ENCODE measurements at places on chromosomes 3 and 15.

DNA sequence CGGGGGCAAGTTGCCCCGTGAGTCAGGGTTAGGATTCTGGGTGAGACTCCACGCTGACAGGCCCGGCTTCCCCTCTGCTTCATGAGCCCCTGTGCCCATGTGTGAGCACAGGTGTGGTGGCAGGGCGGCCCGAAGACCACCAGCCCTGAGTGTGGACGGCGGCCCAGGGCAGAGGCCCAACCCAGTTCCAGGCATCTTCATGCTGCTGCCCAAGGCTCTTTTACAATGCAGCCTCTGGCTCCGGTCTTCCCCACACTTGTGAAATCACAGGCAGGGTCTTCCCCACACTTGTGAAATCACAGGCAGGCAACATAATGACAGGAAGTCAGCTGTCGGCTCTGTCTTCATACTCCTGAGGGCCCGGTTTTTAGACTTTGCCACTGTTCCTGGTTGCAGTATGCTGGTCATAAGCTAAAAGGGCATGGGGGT, 78.8 kb downstream of the AAGAB start:
- DNase-seq = peak; percentile 47

- no peak for DNase-seq
Observed at GRCh38 chr3:115239717-115240116, 92.6 kb upstream of the ZBTB20 start.

GRCh38 chr15:48371550-48371949, 40.3 kb downstream of the DUT start:
- DNase-seq = no peak

- DNase-seq = no peak
Observed at GRCh38 chr3:8891774-8892173, 71.5 kb downstream of the RAD18 start.

GRCh38 chr3:169929830-169930519, 18.6 kb downstream of the SAMD7 start:
- no peak for DNase-seq

GRCh38 chr15:40305281-40305680, 2.5 kb downstream of the PLCB2 start:
- DNase-seq = no peak

GRCh38 chr3:33419948-33420347, 20.3 kb downstream of the UBP1 start:
- DNase-seq = no peak

DNA sequence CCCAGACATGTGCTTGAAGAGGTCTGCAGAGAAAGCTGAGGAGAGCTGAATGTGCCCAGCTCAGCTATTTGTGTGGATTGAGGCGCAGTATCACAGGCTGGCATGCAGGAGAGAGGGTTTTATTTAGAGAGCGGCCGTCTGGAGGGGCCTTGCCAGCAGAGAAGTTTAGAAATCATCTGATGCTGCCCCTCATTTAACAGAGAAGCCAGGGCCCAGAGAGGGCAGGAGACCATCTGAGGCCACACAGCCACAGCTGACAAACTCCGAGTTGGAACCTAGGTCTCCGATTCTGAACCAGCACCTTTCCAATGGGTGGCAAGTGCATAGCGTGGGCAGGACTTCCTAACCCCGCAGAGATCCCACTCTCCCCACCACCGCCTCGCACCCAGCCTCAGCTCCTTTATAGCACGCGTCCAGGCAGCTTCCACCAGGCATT, 101.0 kb downstream of the LSM3 start:
- DNase-seq = no peak

DNA sequence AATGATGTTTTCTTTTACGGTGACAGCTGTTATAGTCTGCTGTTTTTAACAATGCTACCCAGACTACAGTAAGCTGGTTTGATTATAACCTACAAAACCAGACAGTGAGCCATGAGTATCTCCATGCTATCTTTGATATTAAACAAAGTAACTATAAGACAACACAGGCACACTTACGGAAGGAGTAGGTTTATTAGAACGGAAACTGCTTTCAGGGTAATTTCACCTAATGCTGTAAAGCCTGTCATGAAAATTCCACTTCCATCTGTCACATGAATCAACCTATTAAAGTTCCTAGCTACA, 33.0 kb downstream of the VPS13C start:
- no peak for DNase-seq

- DNase-seq = no peak
Observed at GRCh38 chr15:57034613-57035012, 116.2 kb downstream of the TCF12 start.

- no peak for DNase-seq
Observed at GRCh38 chr3:43693594-43693993, 2.9 kb downstream of the ABHD5 start.

DNA sequence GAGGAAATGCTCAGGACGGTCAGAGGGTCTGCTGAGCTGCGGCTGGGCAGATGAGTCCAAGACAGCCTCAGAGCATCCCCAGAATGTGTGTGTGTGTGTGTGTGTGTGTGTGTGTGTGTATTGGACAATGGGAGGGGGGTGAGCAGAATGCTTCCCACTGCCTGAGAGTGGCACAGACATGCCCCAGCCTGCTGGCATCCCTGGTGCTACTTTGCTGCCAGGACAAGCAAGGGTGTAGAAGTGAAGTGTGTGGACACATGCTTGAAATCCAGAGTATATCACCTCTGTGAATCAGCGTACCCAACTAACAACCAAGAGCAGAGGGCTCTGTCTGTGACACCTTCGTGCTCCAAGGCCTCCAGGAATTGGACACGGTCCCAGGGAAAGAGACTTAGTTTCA, 76.3 kb downstream of the SLC9A9 start:
- DNase-seq = no peak

DNA sequence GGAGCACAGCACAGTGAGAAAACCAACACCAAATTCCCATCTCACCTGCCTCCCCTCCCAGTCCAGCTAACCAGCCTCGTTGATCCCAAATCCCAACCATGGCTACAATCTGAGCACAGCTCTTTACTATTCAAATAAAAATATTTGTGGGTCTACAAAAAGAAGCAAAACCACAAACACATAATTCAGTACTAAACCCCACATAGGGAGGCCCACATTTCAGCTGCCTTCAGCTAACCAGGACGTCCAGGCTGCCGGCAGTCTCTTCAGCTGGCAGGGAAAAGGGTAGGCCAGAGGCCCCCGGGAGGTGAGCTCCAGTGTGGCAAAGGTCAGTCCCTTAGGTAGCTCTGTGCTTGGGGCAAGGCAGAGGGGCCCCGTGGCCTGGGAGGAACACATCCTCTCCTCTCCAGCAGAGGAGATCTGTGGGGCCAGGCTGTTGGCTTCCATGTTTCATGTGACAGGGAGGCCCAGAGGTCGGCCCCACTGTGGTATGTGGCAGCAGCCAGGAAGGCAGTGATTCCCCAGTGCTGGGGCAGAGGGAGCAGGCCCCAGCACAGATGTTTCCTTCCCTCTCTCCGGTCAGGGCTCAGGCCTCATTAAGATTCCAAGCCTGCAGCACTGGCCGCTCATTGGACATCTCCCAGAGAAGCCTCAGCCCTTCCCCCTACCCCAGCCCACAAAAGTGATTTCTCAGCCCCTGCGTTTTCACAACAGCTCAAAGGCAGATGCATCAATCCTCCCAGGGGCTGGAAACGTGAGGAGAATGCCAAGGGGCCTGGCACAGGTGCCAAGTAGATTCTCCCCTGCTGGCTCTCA, 381.4 kb downstream of the NTRK3 start:
- no peak for DNase-seq

- no peak for DNase-seq
Observed at GRCh38 chr3:76912841-76913383, 127.0 kb upstream of the ROBO2 start.

DNA sequence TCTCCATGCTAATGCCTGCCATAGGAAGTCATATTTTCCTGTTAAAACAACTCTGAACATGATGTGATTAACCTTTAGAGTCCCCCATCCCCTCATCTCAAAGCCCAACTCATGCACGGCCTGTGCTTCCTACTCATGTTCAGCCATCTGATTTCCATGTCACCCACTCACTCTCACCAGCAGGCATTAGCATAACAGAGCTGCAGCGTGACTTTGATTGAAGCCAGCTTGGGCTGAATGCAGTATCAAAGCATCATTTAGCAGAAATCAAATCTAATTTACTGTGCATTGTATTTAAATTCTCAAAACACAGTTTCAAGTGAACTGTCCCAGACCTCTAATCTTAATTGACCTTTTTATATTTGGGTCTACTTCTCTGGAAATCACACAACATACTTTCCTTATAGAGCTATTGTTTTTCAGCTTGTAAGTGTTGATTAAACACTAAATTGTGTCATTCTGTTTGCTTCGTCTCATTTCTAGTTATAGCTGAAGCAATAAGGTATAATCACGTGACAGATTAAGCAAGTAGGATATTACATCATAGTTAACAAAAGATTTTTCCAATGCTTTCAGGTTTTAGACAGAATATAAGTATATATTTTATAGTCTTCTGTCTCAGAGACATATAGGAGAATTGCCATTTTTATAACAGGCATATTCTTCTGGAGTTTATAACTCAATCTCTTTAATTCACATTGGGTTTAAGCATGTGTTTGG, 501.5 kb downstream of the ROBO2 start:
- DNase-seq = no peak

DNA sequence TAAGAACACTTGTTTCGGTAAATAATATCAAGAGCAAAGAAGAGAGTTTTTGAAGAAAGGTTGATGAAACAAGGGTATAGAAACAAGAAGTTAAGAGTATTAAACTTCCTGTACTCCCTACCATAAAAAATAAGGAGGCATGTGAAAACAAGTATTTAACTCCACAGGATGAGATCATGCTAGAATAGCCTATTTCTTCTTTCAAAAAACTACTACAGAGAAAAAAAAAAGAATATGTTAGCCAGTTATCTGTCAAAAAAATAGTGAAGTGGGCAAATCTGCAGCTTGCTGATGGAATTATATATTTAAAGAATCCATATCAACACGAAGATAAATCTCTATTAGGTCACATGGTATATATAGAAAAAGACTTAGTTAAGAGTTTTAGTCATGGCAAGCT, 33.4 kb downstream of the SETD2 start:
- DNase-seq = no peak

- DNase-seq = peak; percentile 69
Observed at GRCh38 chr3:13069495-13069894, 3.7 kb downstream of the IQSEC1 start.

GRCh38 chr3:138184994-138185393, 2.1 kb upstream of the ARMC8 start:
- no peak for DNase-seq

- DNase-seq = no peak
Observed at GRCh38 chr3:106126067-106126845, 257.4 kb upstream of the CBLB start.

DNA sequence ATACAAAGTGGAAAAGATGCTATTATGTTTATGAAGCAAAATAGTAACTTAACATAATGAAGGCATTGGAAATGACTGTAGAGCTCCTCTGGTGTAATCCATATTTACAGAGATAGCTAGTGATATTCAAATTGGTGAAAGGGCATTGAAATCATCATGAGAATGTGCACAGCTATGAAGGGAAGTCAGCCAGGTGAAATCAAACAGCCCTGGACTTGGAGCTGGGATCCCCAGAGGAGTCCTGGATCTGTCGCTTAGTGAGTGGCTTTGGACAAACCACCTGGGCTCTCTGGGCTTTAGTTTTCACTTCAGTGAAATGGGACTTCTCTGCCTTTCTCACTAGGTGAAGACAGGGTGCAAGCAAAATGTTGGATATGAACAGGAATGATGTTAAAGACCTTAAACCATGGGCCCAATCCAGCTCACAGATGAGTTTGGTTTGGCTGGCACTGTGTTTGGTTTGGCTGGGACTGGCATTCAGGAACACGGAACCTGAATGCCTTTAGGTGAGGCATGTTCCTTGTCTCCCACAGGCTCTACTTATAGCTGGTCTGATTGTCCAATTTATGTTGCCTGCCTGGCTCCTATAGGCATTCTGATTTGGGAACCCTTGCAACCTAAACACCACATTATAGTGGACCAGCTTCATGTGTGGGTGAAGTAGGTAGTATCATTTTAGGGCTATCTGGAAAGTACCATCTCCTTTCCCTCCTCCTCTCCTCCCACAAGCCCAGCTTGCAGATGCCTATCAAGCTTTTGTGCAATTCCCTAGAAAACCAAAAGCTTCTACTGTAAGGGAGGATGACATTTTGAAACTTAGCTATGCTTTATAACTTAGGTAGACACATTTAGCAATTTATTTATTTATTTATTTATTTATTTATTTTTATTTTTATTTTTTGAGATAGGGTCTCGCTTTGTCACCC, 110.6 kb upstream of the TNFAIP8L3 start:
- no peak for DNase-seq

GRCh38 chr15:57287123-57287521, 89.2 kb upstream of the CGNL1 start:
- no peak for DNase-seq

GRCh38 chr3:83169473-83169872, 1408.0 kb upstream of the GBE1 start:
- no peak for DNase-seq

DNA sequence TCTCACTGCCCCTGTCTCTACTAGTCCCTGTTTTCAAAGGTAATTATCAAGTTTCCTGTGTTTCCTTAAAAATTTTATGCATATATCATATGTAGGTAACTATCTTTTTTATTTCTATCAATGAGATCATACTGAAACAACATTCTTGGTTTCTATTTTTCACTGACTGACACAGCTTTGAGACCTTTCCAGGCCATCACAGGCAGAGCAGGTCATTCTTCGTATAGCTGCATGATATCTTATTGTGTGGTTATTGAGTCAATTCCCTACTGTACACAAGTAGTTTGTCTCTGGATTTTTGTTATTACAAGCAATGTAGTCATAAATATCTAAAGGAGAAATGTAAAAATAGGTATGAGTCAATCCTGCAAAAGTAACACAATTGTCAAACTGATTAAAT, 169.6 kb downstream of the CFAP20DC start:
- no peak for DNase-seq

GRCh38 chr3:71780430-71780829, 4.5 kb downstream of the PROK2 start:
- DNase-seq = no peak

- DNase-seq = no peak
Observed at GRCh38 chr3:137845194-137845593, 81.1 kb downstream of the SOX14 start.

GRCh38 chr3:126696701-126697267, 7.3 kb upstream of the CHCHD6 start:
- no peak for DNase-seq

DNA sequence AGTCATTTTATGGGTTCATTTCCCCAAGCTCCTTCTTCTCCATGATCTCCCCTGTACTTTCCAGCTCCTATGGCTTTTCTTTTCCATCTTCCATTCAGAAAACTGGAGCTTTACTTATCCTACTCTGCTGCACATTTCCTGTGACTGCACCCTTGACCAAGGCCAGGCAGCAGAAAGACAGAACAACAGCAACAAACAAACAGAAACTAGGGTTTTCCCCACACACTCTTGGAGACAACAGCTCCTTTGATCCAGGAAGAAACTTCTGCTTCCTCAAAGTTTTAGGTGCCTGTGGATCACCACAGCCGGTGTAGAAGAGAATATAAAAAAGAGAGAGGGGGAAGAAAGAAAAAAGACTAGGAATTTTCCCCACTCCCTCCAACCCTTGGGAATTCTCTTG, 342.3 kb upstream of the CFAP20DC start:
- DNase-seq = no peak

DNA sequence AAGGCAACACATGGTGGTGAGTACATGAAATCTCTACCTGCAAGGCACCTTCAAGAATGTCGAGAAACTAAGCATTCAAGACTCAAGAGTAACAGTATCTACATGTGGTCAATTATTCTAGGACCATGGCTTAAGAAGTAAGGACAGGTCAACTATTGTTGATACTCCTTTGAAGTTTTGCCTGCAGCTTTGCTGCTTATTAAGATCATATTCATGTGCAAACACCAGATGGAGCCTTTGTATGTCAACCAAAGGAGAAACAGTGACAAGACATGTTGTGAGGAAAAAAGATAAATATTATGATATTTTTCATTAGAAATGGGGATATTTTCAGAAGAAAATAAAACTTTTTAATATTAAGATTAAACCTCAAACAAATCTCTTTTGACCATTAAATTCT, 52.3 kb upstream of the FGF7 start:
- no peak for DNase-seq

All from stimulated activated CD4-positive, alpha-beta T cell treated with anti-CD3 and anti-CD28 coated beads, Interleukin-1b, Interleukin-23, amount 100 ng/mL, for 48 hours (primary cell).